Forelimb muscle (tissue), 1 donor: ENCODE measurements at places on chromosomes 4 and X. TPM values are rescaled to one million over a fixed set of nuclear protein-coding genes. Genes with fewer than 3 reads are reported as not detected.

Gene MAML3
- polyA plus RNA-seq, result 3.9 TPM

Gene TMEM156
- 0.18 TPM for polyA plus RNA-seq

Gene CT45A10
- polyA plus RNA-seq, result not detected

Gene RCHY1
- 22.7 TPM for polyA plus RNA-seq
